ENCODE measurements at places on chromosomes 3 and 15. TPM values are rescaled to one million over a fixed set of nuclear protein-coding genes. Genes with fewer than 3 reads are reported as not detected.

GRCh38 chr15:52010633-52011595 is 8.1 kb upstream of the MAPK6 start:
- DNase-seq = no peak

DNA sequence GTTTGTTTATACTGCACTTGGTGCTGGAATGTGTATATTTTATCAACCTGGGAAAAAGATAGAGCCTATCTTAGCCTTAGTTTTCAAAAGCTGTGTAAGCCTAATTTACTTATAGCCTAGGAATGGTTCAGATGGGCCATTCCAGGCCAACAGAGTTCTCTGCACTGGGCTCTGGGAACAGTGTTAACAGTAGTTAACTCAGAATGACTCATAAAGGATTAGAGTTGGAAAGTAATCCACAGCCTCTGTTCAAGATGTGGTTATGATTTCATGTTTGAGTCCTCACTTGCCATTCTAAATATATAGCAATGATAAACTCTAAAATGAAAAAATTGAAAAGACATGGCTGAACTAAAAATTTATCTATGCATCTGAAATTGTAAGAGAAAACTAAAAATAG is 22.6 kb upstream of the PEX5L start:
- no peak for DNase-seq

DNA sequence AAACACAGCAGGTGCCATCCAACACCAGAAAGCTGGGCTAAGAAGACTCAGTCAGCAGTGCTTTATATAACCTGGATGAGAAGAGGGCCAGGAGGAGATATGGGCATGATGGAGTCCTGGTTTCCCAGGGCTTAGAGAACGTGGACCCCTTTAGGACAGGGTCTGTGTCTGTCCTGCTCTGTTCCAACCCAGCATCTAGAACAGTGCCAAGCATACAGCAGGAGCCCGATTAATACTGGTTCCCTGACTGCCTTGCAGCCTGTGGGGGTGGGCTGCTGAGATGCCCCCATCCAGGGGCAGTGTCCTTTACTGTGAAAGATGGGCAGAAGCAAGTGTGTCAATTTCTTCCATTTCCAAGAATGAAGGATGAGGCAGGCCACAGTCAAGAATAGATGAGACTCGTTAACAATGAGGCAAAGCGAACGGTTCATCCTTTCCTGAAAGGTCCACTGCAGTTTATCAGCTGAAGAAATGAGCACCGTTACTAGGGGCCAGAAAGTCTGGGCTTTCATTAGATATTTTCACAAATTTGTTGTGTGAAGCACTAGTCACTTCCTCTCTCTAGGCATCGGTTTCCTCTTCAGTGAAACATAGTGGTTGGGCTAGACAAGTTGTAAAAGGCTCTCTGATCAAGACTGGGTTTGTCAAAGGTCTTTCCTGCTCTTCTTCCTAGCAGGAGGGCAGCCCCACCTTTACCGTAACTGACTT is 72.0 kb upstream of the HERC1 start:
- peak; percentile 39 for DNase-seq

DNA sequence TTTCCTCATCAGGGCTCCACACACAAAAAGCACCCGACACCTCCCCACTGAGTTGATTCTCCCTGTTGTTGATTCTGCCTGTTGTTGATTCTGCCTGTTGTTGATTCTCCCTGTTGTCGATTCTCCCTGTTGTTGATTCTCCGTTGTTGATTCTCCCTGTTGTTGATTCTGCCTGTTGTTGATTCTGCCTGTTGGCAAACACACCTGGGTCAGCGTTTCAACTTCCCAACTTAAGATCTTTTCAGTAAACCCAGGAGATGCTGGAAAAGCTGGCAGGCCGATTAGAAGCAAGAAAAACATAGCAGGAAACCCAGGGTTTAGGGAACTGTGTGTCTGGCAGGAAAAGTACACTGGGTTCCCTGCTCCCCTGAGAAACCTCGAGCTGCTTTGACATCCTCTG is 47.9 kb downstream of the TNK2 start:
- DNase-seq = no peak

- DNase-seq = no peak
Observed at GRCh38 chr15:80595396-80595795, 99.7 kb upstream of the ABHD17C start.

GRCh38 chr3:152626226-152626625 is 208.7 kb upstream of the P2RY1 start:
- no peak for DNase-seq

Gene KBTBD8
- 8.3 TPM for total RNA-seq

DNA sequence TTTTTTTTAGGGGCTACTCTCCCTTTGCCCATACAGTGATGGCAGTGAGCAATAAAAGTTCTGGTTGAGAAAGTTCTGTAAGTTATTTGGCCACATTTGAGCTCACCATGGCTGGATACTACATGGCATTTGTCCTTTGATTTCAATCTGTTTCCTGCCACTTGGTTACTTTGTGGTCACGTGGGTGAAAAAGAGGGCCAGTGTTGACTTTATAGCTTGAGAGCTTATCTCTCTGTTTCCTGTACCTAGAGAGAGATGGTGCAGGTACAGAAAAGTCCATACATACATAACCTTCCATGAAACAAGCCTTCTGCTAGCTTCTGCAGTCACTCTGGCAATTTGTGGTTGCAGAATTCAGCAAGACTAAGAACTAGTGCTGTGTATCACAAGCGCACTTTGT is 23.4 kb upstream of the MECOM start:
- no peak for DNase-seq

DNA sequence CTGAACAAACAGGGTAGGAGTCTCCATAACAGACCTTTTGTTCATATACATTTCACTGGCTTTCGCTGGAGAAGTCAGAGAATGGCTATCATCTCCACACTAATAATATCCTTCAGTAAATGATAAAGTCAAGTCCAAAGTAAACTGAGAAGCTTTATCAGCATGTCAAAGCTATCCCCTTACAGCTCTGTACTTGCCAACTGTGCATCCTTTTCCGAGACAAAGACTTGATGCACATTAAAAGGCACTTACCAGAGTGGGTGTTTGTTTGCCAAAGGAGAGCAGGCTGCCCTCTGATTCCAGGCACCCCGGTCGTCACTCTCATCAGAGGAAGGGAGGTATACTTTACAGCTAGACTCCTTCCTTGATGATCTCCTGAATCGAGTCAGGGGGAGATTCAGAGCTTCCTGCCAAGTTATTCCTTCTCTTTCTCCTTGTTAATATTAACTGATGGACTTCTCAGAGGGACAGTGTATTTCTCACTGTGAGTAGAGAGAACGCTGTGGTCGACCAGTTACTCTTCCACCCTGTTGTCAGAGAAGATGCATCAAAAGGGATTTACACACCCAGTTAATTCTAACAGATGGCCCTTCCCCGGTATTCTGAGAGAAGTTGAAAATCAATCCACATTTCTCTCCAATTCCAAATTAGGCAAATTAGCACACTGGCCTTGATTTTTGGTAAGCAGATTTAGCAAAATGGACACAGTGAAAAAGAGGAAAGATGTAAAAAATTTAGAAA is 504.7 kb upstream of the NR2F2 start:
- no peak for DNase-seq

DNA sequence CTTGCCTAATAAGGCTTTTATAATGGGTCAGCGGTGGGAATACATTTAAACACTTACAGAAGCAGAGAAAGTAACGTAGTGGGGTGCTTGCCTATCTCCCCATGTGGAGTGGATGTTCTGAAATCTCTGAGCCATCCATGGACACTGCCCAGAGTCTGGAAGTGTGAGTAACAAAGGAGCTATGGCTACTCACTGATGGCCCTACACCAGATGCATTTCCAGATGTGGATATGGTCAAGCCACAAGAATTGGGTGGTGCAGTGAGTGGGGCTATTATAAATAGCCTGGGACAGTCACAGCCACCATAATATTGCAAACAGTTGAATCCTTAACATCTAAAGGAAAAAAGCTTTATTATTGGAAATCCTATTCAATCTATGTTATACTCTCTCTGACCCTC is 96.6 kb downstream of the CGNL1 start:
- no peak for DNase-seq

GRCh38 chr15:66679657-66680108 is 22.4 kb upstream of the SMAD6 start:
- DNase-seq = no peak

- no peak for DNase-seq
Observed at GRCh38 chr3:76673171-76673570, 366.7 kb upstream of the ROBO2 start.

- peak; percentile 50 for DNase-seq
Observed at GRCh38 chr3:11335056-11335608, 62.9 kb downstream of the ATG7 start.

DNA sequence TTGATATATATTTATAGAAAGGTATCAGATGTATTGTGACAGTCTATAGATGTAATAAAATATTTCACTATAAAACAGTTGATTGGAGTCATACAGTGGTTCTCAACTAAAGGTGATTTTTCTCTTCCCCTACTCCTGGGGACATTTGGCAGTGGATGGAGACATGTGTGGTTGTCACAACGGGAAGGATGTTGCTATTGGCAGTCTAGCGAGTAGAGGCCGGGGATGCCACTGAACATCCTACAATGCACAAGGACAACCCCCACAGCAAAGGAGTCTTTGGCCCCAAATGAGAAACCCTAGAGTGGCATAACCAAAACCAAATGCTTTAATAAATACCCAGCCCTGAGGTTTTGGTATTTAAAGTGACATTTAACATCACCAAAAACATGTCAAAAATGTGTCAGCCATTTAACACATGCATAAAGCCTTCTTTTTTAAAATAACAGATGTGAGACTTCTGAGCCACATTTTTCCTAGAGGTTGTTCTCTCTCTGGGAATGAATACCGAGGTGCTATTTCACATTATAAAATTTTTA is 367.5 kb downstream of the PTPRG start:
- DNase-seq = no peak

DNA sequence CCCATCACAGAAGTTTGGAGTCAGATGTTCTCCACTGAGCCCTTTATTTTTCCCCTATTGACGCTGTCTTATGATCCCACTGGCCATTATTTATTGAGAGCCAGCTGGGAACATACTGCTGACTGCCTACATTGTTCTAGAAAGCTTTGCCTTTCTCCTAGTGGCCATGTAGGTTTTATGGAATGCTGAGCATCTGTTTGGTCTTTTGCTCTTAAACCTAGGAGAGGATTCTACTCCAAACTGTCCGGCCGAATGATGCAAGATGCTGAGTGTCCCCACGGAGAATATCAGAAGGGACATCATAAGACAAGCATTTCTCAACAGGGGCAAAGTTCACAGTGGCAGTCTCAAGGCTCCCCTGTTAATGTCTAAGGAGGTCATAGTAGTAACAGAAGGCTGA is 171.4 kb downstream of the ARRDC4 start:
- DNase-seq = no peak

- DNase-seq = peak; percentile 77
Observed at GRCh38 chr3:30644615-30645014, 38.2 kb downstream of the TGFBR2 start.

DNA sequence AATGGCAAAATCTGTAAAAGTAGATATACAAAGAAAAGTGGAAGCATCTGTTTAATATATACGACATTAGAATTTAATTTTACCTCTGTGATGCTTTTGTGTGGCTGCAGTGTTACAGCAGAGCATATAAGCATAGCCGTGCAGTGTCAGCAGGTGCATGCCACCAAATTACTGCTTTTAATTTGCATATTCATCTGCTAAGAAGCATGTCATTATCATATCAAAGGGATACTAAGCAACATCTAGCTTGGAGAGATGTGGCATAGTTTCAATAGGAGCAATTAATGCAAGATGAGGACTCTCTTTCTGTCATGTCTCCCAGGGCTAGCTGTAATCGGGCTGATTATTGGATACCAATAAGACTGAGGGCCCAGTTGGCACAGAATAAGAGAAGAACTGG is 214.4 kb upstream of the SOX2 start:
- DNase-seq = no peak

DNA sequence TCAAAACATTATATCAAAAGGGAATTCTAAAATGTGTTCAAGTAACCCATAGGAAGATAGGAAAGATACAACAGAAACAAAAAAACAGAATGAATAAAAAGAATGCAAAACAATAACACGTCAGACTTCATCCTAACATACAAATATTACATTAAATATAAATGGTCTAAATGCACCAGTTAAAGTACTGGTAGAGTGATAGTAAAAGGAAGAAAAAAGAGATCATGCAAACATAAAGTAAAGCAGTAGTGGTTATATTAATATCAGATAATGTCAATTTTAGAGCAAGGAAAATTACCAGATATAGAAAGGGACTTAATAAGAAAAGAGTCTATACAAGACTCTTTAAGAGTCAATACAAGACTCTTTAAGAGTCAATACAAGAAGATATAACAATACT is 755.7 kb downstream of the MCTP2 start:
- DNase-seq = no peak

Gene CDC25A
- 23.5 TPM for total RNA-seq

- DNase-seq = no peak
Observed at GRCh38 chr3:147921051-147921450, 511.9 kb downstream of the ZIC1 start.

Gene GPR87
- total RNA-seq = 0.22 TPM

Gene LIPH
- not detected for total RNA-seq

Gene LINGO1
- not detected for total RNA-seq

DNA sequence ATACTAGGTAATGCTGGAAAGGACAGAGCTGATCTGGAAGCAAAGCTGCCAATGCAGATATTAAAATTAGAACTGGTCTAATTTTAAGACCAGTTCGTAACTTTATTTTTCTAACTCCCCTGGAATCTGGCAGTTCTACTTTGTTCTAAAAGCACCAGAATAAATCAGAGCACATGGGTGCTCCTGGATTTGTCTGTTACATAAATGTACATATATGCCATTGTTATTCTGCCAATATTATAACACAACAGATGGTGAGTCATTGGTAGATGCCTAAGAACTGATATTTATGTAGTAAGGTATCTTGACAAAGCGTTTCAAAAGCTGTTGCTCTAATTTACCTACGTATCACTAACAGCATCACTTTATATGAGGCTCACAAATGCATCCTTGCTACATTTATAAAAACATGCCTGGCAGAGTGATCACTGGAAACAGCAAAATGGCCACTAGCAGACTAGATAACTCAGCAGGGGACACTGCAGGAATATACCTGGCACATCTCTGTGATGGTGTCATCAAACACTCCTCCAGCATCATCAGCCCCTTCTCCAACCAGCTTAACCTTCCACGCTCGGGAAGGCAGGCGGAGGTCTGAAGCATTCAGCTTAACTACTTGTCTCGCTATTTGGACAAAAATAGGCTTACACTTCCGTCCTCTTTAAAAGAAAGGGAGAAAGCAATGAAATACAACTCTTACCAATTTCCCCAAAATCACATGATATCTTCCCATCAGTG is 26.2 kb downstream of the FBXL22 start:
- DNase-seq = no peak

DNA sequence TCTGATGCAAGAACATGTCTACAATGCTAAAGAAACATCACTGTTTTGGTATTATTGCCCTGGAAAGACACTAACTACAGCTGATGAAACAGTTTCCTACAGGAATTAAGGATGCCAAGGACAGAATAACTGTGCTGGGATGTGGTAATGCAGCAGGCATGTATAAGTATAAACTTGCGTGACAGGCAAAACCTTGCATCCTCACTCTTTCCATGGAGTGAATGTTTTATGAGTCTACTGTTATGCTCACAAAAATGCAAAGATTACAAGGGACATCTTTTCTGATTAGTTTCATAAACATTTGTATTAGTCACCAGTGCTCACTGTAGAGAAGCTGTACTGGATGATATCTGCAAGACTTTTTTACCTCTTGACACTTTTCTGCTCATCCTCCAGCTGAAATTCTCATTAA is 143.6 kb downstream of the NAALADL2 start:
- no peak for DNase-seq

Gene RBPMS2
- not detected for total RNA-seq
